ENCODE measurements at places on chromosomes 12 and 14.

GRCh38 chr14:99481745-99482099 is 513 bp downstream of the CCNK start:
- DNase-seq = no peak

- DNase-seq = no peak
Observed at GRCh38 chr14:86091811-86092210, 561.9 kb downstream of the FLRT2 start.

DNA sequence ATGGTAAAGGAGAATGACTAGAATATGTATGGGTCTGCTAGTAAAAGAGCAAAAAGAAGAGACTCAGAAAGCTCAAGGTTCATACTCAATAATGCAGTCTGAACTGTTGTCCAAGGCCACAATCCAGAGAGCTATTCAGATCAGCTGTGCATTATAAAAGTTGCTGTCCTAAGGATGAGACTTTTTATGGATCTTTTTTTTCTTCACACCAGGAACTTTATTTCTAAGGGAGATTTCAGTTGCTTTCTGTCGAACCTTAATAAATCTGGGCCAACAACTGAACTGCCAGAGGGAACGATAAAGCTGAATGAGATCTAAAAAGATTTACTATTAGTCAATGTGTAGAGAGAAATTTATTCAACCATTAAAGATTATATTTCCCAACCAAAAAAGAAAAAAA is 948.3 kb upstream of the NOVA1 start:
- no peak for DNase-seq

GRCh38 chr12:113874999-113875561 is 91.0 kb downstream of the RBM19 start:
- peak; percentile 65 for DNase-seq

DNA sequence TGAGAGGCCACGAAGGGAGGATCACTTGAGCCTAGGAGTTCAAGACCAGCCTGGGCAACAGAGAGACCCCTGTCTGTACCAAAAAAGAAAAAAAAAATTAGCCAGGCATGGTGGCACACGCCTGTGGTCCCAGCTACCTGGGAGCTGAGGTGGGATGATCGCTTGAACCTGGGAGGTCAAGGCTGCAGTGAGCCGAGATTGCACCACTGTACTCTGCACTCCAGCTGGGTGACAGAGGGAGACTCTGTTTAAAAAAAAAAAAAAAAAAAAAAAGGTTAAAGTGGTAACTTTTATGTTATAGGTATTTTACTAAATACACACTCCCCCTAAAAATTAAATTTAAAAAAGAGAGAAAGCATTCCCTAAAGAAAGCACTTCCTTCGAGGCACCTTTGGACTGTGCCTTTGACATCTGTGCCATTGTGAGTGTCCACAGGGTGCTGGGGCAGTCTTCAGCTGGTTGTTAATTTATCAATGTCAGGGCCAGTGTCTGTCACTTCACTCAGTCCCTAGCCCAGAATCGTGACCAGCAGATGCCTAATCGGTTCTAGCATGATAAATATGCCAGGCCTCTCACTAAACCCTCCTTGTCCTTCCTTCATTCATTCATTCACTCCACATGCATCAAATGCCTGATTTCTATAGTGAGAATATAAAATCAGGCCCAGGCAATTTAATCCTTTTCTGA is 63.1 kb downstream of the B4GALNT3 start:
- DNase-seq = no peak

GRCh38 chr12:45217846-45218245 is 2.0 kb downstream of the ANO6 start:
- no peak for DNase-seq

DNA sequence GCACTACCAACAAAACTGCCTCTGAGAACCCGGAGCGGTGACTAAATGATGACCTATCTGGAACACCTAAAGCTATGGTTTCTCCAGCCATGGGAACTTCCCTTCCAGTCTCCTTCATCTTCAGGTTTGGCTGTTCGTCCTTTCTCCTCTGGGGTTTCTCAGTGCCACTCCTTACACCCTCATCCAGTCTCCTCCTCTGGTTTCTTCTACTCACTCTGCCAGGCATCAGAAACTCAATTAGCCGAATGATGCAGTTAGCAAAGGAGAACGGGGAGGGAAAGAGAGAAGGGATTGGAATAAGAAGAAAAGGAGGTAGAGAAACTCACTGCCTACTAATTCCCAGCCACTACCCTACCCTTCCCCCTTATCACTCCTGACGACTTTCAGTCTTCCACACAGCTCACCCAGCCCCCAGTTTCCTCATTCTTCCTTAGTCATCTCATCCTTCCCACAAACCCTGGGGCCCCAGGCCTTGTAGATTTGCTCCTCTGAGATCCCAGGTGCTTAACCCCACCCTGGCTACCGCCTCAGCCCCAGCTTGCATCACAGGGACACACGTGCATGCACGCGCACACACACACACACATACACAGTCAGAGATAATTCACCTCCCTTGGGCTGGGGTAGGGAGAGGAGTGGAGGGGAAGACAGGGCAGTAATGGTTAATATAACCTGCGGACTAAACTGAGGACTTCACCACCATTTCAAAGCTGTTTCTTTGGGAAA is 13.0 kb downstream of the FGD6 start:
- DNase-seq = no peak

DNA sequence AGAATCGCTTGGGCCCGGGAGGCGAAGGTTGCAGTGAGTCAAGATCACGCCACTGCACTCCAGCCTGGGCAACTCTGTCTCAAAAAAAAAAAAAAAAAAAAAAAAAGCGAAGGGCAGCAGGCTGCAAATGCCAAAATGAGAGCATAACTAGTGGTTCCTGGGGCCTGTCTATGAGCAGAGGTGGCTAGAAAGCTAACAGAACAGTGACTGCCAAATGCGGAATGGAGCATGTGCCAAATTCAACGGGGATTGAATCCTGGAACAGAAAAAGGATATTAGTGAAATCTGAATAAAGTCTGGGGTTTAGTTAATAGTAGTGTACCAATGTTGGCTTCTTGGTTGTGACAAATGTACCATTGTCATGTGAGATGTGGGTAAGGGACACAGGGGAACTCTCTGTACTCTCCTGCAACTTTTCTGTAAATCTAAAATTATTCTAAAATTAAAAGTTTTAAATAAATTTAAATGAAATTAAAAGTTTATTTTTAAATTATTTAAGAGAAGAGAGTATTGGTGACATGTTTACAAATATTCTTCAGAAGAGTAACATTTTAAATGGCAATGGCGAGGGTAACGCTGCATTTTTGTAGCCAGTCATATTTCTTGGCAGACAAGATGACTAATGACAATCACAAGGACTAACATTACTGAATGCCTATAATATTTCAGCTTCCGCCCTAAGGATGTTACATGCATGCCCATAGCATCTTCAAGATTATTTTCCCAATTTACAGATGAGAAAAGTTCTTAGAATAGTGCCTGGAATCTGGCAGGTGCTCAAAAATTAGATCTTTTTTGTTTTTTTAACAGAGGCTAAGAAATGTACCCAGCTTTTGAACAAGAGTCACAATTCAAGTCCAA is 28.9 kb upstream of the NUDT4 start:
- DNase-seq = no peak

DNA sequence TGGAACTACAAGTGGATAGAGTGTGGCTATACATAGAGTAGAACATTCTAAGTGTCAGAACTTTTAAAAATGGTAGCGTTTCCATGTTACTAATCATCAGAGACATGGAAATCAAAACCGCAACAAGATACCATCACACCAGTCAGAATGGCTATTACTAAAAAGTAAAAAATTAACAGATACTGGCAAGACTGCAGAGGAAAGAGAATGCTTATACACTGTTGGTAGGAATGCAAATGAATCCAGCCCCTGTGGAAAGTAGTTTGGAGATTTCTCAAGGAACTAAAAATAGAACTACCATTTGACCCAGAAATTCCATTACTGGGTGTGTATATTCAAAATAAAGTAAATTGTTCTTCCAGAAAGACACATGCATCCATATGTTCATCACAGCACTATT is 518.6 kb downstream of the NELL2 start:
- no peak for DNase-seq

- DNase-seq = no peak
Observed at GRCh38 chr14:75832621-75833297, 149.0 kb downstream of the TGFB3 start.

- DNase-seq = no peak
Observed at GRCh38 chr14:51848120-51848519, 12.3 kb upstream of the GNG2 start.

DNA sequence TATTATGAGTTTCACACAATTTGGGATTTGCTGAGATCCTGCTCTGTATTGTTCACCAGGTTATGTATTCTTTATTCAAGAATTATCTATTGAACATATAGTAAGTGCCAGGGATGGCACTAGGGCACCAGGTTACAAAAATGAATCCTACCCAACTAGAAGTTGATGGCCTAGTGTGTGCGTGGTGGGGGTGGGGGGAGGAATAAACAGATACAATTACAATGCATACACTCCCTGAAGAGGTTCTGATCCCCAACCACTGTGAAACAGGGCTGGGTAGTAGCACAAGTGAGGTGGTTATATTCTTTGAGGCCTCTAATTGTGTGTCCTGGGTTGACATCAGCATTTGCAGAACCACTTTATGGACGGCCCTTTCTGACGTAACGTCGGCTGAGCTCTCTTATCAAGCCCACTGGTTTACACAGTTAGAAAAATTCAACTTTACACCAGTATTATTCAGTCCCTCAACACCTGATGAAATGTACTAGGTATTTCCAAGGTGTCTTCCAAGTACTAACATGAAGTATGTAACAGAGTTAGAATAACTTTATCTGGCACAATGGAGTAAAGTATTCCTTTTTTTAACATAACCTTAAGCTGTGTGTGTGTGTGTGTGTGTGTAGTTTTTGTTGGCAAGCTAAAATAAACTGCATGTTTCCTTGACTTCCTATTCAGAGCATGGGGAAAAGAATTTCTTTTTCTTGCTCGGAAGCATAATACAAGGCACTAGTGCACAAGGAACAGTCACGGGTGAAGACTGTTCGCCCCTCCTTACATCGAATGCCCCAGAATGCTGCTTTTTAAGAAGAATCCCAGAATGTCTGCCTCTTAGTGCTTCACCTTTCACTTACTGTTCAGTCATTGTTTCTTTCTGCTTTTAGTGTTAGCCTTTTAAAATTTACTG is 8.1 kb upstream of the GLRX5 start:
- no peak for DNase-seq

DNA sequence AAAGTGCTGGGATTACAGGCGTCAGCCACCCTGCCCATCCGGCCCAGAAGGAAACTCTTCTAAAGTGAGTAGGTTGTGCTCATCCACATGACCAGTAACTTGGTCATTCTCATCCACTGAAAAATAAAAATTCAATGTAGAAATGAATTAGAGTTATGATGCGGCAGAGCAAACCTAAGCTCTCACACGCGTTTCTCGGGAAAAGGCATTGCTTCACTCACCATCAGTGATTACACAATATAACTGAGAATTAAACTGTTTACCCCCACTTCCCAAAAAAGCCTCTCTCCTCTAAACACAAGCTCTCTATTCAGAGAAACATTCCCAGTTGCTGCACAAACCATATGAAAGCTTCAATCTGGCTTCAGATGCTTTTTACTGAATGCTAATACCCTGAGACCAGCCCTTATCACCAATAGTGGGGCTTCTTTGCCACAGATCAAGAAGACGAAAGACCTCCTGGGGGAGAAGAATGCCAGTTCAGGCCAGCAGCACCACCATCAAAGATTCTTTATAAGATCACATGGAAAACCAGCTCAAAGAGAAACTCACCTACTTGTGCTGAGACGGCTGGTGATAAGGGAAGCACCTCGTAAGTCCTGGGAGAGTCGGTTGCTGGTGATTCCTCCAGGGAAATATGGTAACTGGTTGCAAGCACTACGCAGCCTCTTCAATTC is 121.5 kb upstream of the SFSWAP start:
- DNase-seq = no peak

GRCh38 chr14:106610691-106611090 is 1084.3 kb downstream of the TMEM121 start:
- DNase-seq = no peak

- DNase-seq = no peak
Observed at GRCh38 chr12:120417917-120418580, 19.9 kb upstream of the COX6A1 start.

GRCh38 chr12:117884161-117884560 is 84.6 kb downstream of the KSR2 start:
- no peak for DNase-seq

DNA sequence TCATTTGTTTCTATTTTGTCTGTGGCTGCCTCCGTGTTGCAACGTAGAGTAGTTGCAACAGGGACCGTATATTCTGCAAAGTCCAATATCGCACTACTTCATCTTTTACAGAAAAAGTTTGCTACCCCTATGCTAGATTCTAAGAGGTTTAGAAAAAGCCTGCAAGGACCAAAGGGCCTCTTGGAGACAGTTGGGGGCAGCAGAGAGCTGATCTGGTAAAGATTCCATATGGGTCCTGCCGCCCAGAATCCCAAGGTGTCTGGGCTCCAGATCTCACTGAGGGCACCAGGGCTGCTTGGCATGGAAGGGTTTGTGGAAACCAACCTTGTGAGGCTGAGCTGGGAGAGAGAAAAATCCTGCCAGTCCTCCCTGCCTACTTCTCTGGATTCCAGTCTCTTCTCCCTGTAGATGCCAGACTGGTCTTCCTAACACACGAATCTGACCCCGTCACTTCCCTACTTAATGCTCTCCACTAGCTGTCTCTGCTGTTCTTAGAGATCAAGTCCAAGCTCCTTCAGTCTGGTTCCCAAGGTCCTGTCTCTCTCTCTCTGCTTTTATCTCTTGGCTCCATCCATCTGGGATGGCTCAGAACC is 74.6 kb downstream of the GLRX5 start:
- DNase-seq = no peak

- DNase-seq = no peak
Observed at GRCh38 chr12:127888943-127889719, 377.8 kb upstream of the TMEM132C start.

DNA sequence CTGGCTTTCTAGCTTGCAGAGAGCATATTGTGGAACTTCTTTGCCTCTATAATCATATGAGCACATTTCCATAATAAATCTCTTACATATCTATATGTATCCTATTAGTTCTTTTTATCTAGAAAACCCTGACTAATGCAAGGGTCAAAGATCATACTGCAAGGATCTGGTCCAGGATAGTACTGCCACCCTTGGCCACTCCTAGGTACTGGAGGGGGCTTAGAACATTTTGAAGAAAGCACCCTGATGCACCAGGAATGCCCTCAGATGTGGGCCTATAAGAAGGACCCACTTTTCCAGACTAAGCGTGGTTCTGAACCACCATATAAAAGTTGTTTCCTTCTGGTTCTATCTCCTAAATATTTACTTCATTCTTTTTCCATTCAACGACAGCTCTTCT is 14.6 kb downstream of the ATXN7L3B start:
- no peak for DNase-seq

GRCh38 chr12:47297993-47298392 is 218.2 kb upstream of the AMIGO2 start:
- no peak for DNase-seq

- no peak for DNase-seq
Observed at GRCh38 chr14:69648480-69649451, 37.4 kb downstream of the SUSD6 start.

DNA sequence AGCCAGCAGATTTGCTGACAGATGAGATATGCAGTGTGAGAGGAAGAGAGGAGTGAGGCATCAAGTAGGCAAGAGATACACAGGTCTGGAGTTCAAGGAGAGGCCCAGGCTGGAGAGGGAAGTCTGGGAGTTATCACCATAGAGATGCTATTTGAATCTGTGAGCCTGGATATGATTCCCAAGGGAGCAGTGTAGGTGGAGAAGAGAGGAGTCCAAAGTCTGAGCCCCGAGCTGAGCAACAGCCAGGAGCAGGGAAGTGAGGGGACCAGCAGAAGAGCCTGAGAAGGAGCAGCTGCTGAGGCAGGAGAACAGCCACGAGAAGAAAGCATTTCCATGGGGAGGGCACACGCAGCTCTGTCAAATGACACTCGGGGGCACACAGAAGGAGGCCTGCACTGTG is 20.2 kb upstream of the NXPH4 start:
- no peak for DNase-seq

GRCh38 chr12:22121224-22121623 is 75.2 kb downstream of the CMAS start:
- DNase-seq = no peak
